ENCODE measurements at places on chromosomes 5 and 9. TPM values are rescaled to one million over a fixed set of nuclear protein-coding genes. Genes with fewer than 3 reads are reported as not detected.

DNA sequence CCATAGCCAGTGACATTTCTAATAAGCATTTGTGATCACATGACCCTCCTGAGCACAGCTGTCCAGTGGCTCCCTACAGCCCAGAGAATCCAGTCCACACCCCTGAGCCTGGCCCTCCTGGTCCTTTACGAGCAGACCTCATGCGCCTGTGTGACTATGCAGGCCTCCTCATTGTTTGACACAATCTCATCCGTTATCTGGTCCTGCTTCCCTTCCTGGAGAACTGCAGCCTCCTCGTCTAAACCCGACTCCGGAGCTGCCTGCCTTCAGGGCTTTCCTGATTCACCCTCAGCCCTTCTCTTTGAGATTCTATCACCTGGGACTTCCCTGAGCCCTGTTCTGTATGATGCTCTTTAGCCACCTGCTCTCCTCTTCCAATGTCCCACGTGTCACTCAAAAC lies 79.7 kb downstream of the GPR21 start:
- DNase-seq, result no peak

- no peak for DNase-seq
These were observed 4.6 kb downstream of the MRPL41 start for GRCh38 chr9:137556069-137556838.

- DNase-seq, result no peak
These were observed 250.4 kb upstream of the CDH12 start for GRCh38 chr5:23103566-23103965.

Gene C5
- total RNA-seq, result 0.41 TPM

- no peak for DNase-seq
These were observed 101.2 kb upstream of the GDNF start for GRCh38 chr5:37940931-37941623.

- DNase-seq, result no peak
These were observed 414.7 kb upstream of the SGCD start for GRCh38 chr5:155912291-155912690.

DNA sequence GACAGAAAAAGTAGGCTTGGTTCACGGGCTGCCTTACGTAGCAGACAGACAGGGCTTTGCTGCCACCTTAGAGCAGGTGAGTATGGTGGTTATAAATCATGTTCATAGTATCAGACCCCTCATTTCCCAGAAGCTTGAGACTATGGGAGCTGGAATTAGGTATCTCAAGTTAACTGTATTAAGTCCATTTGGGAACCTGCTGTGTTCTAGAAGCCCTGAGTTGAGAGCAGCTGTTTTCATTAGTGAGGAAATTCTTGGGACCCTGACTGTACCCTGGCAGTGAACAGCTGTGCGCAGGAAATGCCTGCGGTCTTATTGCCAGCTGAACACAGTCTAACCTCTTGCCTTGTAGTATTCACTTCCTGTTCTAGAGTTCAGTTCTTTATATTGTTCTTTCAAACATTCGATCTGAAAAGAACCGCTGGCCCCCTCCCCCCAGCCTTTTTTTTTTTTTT lies 29.8 kb downstream of the UGCG start:
- peak; percentile 6 for DNase-seq

- DNase-seq, result no peak
These were observed 601 bp upstream of the FAF2 start for GRCh38 chr5:176447591-176447977.

DNA sequence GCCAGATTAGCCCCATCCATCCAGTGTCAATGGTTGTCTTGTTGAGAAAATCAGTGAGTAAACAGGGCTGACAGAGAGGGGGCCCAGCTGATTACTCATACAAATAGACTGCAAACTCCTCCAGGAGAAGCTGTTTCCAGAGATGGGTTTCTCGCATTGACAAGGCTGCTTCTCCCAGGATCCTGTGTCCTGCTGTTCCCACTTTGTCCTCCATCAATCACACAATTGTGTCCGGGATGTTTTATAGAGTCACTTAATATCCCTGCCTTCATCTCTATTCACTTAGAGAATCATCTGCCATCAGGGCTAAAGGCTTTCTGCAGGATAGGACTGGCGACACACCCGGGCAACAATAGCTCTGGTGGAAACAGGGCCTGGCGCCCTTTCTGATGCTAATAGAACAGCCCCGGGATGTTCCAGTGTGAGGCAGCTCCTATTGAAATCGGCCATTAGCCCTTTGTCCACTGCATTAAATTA lies 71.7 kb upstream of the TBCA start:
- no peak for DNase-seq

DNA sequence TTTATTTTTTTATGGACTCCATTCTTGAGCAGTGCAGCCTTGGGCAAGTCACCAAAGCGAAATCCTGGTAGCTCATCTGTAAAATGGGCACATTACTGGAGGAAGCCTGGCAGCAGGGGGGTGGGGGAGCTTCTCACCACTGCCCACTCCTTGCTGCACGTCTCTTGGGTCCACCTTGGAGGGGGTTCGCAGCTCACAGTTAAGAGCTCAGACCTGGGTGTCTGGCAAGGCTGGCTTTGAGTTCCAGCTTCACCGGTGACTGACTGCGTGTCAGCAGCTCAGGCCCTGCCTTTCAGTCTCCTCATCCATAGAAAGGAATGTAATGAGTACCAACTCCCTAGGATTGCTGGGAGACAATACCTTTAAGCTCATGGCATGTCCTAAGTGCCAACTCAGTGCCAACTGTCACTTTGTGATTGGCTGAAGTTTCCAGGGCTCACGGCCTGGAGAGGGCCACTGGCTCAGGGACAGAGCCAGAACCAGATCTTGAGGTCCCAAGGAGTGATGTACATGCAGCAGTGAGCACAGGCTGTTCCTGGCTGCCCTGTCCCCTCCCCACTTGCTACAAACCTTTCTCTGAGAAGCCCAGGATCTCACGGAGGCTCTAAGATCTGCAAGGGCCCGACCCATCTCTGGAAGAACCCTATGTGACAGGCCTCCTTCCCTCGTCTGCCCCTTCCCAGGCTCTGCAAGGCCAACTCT lies 72.9 kb downstream of the C9orf50 start:
- no peak for DNase-seq

GRCh38 chr9:35858458-35858857 lies 11.7 kb downstream of the OR13J1 start:
- no peak for DNase-seq

DNA sequence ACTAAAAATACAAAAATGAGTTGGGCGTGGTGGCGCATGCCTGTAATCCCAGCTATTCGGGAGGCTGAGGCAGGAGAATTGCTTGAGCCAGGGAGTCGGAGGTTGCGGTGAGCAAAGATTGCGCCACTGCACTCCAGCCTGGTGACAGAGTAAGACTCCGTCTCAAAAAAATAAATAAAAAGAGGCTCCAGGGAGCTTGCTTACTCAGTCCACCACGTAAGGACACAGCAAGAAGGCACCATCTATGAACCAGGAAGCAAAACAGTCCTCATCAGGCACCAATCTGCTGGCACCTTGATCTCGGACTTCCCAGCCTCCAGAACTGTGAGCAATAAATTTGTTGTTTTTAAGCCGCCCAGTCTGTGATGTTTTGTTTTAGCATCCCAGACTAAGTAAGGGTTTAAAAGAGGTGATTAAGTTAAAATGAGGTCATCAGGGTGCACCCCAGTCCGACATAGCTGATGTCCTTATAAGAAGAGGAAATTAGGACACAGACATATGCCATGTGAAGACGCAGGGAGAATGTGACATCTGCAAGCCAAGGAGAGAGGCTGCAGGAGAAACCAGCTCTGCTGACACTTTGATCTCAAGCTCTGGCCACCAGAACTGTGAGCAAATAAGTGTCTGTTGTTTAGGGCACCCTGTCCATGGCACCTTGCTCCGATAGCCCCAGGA lies 45.9 kb downstream of the C9orf50 start:
- no peak for DNase-seq

Gene ANKDD1B
- total RNA-seq, result 0.31 TPM

DNA sequence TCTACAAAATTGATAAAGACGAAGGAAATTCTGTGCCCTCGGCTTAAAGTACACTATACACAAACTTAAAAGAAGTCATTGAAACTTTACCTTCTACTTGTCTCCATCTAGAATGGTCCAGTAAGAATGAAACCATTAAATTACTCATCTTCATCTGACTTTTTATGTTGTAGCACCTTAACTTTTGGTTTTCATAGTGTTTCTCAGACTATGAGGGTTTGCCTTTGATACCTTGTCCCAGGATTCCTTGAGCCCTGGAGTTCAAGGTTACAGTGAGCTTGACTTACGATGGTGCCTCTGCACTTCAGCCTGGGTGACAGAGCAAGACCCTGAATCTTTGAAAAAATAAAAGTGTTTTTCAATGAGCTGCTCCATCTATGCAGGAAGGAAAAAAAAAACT lies 132.2 kb downstream of the CDC42SE2 start:
- no peak for DNase-seq

Gene NNT
- 21.7 TPM for total RNA-seq

GRCh38 chr5:78505860-78506259 lies 142.7 kb downstream of the LHFPL2 start:
- no peak for DNase-seq

Gene ANXA2R
- 1.1 TPM for total RNA-seq

- no peak for DNase-seq
These were observed 519 bp downstream of the EXOC3 start for GRCh38 chr5:443239-444151.

- DNase-seq, result no peak
These were observed 135.9 kb upstream of the FBN2 start for GRCh38 chr5:128673970-128674369.

DNA sequence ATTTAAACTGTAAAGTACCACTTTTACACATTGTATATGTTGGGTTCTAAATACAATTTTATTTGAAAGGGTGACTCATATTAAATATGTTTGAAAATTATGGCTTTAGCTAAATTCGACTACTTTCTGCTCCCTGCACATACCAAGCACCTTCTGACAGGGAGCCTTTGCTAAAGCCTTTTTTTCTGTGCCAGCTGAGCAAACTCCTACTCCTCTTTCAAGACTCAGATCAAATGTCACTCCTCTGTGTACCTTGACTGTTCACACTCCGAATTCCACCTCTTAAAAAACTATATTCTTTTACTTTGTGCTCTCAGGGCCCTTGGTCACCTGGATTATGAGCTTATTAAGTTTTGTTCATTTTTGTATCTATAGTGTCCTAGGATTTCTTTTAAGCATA lies 6.5 kb upstream of the OXCT1 start:
- no peak for DNase-seq

GRCh38 chr9:137168904-137169856 lies 671 bp downstream of the LRRC26 start:
- DNase-seq, result peak; percentile 34

GRCh38 chr9:134937566-134938345 lies 20.0 kb upstream of the FCN1 start:
- DNase-seq, result no peak

Gene HSPB3
- total RNA-seq, result not detected

GRCh38 chr9:127081250-127082185 lies 40.9 kb downstream of the ANGPTL2 start:
- no peak for DNase-seq

Gene ADAM19
- 176 TPM for total RNA-seq

DNA sequence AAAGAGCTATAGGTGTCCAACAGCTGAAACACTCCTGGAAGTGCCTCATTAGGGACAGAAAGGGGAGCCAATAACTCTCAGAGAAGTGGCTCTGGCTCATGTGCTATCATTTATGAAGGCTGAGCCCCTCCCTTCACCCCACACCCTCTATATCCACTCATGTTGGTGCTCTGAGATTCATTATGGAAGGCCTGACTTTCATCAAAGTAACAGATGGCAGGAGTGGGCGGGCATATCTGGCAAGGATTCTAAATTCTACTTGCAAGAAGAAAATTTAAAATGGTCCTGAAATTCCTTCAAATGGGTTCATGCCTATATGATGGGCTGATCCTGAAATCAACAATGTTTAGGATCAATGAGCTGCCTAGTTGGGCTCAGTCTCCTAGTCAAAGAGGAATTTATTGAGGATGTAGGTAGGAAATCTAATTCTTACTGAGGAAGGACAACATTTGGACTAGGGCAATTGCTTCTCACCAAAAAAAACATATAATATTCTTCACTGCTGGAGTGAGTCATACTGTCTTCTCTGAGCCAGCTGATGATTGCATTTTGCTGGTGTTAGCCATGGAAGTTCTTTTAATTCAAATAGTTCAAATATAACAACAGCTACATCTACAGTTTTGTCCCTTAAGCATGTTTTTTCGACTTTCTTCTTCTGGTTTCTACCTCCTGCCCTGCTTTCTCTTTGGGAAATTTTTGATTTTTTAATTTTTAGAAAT lies 23.5 kb downstream of the NMRK1 start:
- no peak for DNase-seq

Gene ARHGEF37
- total RNA-seq, result 4.5 TPM

Gene CTNND2
- total RNA-seq, result 3.6 TPM

Gene GALNT12
- 1.7 TPM for total RNA-seq

Gene FBP2
- 0.28 TPM for total RNA-seq

Gene RHOBTB3
- 22.8 TPM for total RNA-seq
